ENCODE measurements at places on chromosomes 6 and 20.

DNA sequence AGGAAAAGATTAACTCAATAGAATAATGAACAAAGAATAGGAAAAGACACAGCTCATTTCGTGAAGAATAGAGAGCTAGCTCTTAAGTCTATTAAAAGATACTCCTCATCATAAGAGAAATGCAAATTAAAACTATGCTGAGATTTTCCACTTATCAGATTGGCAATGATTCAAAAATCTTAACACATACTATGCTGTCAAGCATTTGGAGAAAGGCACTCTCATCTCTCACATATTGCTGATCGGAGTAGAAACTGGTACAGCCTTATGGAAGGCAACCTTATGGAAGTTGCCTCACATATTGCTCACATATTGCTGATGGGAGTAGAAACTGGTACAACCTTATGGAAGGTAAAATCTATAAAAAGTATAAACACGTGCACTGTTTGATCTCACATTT is 21.4 kb upstream of the PLAGL1 start:
- no peak for DNase-seq

DNA sequence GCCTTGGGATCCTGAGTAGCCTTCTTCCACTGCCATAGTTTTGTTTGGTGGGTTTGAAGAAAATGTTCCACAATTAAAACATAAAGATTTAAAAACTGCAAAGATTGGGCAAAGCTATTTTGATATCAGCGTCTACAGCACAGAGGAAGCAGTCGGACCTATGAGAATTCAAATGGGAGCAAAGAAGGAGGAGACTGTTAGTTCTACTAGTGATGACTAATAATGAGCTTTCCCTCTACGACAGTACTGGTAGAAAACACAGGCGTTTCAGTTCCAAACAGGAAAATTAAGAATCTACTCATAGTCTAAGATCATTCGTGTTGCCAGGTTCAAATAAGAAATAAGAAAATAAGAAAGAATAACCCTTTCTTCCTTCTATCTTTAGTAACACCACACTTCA is 121.2 kb downstream of the INSM1 start:
- DNase-seq: peak; percentile 43

DNA sequence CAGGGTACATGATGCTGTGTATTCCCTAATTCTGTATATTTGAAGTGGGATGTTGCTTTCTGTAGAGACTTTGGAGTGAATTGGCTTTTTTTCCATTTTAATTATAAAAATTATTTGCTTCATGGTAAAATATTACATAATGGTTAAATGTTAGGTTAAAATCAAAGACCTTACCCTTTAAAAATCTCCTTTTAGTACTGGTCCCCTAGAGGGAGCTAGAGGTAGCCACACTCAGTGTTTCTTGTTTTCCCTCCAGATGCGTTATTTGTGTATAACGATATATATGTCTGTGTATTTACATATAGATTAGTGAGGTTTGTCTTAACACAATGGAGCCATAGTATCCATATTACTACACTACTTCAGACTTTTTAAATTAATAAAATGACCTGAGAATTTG is 146.7 kb downstream of the PLCB4 start:
- DNase-seq: no peak

GRCh38 chr20:59455402-59456341 is 148.7 kb upstream of the PHACTR3 start:
- peak; percentile 17 for DNase-seq

DNA sequence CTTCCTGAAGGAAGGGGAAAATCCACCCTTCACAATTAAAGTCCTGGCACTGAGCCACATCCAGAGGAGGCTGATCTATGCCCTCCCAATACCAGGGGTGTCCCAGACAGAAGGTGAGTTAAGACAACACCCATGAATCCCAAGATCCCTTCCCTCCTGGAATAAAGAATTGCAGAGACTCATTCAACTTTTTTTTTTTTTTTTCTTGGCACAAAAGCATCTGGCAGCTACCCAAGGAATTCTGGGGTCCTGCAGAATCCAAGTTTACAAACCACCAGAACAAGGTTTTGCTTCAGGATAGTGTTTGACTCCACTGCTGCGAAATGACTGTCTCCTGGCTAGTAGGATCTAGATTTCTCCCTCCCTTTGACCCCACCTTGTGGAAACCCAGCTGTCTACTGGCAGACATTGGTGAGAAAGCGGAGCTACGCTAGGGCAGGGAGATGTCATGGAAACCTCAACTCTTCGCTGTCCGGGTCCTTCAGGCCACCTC is 37.4 kb downstream of the JAG1 start:
- DNase-seq: peak; percentile 65

GRCh38 chr20:10846766-10847165 is 173.0 kb upstream of the JAG1 start:
- DNase-seq: no peak

DNA sequence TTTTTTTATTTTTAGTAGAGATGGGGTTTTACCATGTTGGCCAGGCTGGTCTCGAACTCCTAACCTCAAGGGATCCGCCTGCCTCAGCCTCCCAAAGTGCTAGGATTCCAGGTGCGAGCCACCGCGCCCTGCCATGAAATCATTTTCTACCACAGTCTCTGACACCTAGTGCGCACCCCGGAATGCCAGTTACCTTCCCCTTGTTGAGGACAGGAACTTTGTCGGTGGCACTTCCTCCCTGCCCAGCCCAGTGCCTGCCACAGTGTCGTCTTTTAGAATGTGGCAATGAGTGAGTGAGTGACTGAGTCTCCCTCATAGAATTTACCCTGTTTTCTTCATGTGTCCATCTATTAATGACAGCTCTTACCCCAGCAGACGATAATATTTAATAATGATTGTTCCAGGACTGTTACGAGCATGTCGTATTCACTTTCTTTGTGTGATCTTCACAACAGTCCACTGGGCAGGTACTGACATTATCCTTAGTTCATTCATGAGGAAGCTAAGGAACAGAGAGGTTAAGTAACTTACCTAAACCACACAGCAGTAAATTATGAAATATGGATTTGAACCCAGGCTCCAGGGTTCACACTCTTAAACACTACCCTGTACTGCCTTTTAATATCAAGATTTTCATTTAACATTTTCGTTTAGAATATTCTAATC is 1.8 kb downstream of the OSBPL2 start:
- no peak for DNase-seq

GRCh38 chr6:170108456-170108855 is 182.4 kb downstream of the DLL1 start:
- no peak for DNase-seq

DNA sequence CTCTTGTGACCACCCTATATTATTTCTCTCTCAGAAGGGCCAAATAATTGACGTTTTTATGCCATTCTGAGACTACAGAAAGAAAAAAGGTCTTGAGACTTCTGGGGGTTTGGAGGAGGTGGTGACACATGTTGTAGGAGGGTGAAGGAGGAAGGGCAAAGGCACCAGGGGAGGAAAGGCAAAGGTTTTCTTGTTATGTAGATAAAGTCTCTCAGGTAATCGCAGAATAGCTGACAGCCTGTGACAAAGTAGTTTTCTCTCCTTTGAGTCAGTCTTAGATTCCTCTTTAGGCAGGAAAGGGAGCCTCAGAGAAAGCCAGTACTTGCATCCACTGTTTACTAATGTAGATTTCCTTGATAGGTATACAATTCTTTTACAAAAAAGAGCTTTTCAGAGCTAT is 23.6 kb downstream of the OR2B2 start:
- no peak for DNase-seq

DNA sequence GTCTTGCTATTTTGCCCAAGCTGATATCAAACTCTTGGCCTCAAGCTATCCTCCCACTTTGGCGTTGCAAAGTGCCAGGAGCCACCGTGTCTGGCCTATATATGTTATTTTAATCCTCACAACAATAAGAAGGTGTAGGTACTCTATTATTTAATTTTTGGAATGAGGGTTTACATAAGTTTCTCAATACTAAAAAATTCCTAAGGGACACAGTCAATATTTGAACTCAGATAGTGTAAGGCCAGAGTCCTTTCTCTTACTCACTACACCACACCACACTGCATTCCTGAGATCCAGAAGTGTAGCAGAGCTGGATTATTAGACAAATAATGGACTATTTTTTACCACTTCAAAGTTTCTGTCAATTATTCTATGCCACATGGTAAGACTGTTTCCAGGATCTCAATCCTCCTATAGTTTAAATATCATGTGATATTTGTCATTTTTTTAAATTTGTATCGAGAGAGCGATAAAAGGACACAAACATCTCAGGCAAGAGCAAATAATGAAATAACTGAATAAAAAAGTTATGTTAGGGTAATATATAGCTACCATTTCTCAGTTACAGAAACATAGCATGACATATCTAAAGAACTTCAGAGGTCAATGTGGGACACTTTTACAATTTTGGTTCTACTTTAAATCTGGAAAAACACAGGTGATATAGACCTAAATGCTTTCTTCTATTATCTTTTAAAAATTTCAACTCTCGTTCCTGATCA is 162.2 kb upstream of the THEMIS start:
- peak; percentile 32 for DNase-seq

GRCh38 chr6:158512809-158513208 is 47.1 kb upstream of the TMEM181 start:
- no peak for DNase-seq

GRCh38 chr6:155374681-155375080 is 60.4 kb upstream of the TFB1M start:
- no peak for DNase-seq

- DNase-seq: peak; percentile 59
These were observed 1.1 kb downstream of the AGPAT4 start for GRCh38 chr6:161272635-161273273.

DNA sequence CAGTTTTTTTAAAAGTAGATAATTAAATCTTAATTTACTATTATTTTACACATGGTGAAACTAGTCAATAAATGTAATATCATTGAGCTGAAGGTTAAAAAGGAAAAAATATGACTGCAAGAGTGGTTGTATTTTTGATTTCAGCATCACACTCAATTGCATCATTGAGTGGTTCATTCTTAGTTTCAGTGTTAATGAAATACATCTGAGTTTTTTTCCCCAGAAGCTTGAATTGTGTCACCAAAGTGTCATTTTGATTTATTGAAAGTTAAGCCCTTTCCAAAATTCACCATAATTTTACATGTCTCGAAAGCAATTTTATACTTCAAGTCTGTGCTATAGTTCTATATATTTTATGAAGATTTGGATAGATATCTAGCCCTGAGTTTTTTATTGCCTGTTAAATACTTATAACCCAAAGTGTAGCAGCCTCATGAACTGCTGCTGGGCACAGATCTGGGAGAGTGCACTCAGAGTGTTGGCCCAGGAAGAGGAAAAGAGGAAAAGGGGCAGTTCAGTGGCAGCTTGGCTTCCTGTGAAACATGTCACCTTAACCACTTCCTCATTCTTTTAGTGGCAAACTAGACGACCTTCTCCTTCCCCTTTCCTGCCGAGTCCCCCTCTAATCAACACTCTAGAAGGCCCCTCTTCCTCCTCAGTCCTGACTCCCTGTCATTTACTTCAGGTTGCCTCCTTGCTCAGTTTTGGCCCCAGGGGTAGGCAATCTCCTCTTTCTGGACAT is 140.7 kb downstream of the ESR1 start:
- no peak for DNase-seq

GRCh38 chr6:140475086-140475485 is 1100.6 kb upstream of the CITED2 start:
- no peak for DNase-seq

- peak; percentile 69 for DNase-seq
These were observed 19.8 kb upstream of the MAP1LC3A start for GRCh38 chr20:34538671-34539123.

GRCh38 chr20:55538261-55538908 is 466.9 kb downstream of the CBLN4 start:
- no peak for DNase-seq

GRCh38 chr6:12483712-12484111 is 193.6 kb downstream of the EDN1 start:
- peak; percentile 96 for DNase-seq

DNA sequence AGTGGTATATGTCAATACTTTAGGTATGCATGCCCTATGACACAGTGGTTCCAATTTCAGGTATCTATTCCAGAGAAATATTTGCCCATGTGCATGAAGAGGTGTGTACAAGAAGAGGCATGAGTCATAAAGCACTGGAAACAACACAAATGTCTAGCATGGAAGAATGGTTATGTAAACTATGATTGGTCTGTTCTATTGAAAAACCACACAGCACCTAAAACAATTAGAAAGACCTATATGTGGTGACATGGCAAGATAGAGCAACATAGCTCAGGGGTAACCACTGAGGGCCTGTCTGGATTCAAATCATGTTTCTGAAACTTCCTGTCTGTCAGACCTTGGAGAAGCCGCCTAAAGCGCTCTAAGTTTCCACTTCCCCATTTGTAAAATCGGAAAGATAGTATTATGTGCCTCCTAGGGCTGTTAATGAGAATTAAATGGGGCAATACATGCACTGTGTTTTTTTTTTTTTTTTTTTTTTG is 76.0 kb upstream of the SHLD1 start:
- DNase-seq: no peak

DNA sequence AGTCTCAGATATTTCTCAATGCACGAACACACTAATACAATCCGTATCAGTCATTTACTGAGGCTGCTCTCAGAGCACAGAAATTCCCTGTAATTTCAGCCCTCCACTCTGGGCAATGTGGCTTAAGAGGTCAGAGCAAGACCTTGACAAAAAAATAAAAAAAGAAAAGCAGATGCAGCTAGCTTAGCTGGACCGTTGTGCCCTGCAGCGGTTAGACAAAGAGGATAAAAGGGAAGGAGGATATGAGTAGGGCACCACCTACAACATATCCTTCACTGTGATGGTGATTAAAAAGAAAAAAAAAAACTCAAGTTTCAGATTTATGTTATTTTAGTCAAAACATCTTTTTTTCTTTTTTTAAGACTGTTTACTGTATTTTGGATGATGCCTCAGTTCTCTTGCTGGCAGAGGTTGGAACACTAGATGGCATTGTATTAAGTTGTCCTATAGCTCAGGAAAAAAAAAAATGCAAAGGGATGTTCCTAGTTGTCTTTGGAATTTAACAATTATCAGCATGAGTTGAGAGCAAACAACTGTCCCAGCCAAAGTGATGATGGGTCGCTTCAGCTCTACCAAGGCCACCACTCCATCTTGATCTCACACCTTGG is 59.9 kb downstream of the ANKEF1 start:
- peak; percentile 26 for DNase-seq

GRCh38 chr6:3392930-3393835 is 63.7 kb downstream of the SLC22A23 start:
- no peak for DNase-seq

- DNase-seq: no peak
These were observed 14.3 kb upstream of the RAB5IF start for GRCh38 chr20:36591281-36591680.

DNA sequence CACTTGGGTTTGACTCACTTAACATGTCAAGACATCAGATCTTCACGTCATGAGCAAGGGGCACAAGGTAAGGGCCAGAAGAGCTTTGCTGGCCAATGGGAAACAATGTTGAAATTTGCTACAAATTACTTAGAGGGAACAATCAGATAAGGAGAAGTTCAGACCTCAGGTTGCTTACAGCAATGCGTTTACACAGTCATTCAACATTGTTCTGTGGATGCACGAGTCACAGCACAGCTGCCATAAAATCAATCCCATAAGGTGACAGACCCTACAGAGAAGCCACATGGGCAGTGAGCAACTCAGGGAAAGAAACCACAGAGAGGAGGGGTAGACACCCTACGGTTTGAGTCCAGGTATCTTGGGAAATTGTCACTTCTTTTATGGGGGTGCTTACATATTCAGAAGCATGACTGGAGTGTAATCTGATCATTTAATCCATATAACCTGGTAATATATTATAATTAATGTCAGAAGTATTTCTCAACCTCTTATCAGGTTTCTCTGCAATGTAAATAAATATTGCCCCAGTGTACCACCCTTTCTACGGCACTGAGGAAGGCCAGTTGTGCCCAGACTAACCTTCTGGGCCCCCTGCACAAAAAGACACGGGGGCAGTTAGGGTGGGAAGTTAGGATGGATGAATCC is 2.3 kb upstream of the SLC22A2 start:
- DNase-seq: no peak

- DNase-seq: no peak
These were observed 74.2 kb upstream of the PHIP start for GRCh38 chr6:79152269-79152737.

Measured in cardiac fibroblast (primary cell).